ENCODE measurements at places on chromosomes 4 and X. TPM values are rescaled to one million over a fixed set of nuclear protein-coding genes. Genes with fewer than 3 reads are reported as not detected.

The TMEM35A gene
- total RNA-seq: 1.9 TPM

DNA sequence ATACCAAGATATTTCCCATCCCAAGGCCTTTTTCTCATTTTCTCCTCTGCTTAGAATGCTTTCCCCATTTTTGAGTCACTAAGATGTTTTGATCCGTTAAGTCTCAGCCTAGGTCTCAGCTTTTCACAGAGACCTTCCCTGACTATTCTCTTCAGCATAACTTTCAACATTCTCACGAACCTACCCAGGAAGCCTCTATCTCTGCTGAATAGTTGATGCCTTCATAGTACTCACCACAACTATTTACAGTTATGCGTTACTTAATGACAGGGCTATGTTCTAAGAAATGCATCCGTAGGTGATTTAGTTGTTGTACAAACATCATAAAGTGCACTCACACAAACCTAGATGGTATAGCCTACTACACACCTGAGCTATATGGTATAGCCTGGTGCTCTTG, 64.5 kb downstream of the ARL9 start:
- DNase-seq: peak; percentile 43

GRCh38 chrX:20459410-20460350, 193.0 kb upstream of the RPS6KA3 start:
- no peak for DNase-seq

The ASMTL gene
- 16.4 TPM for total RNA-seq

The SPANXB1 gene
- not detected for total RNA-seq

DNA sequence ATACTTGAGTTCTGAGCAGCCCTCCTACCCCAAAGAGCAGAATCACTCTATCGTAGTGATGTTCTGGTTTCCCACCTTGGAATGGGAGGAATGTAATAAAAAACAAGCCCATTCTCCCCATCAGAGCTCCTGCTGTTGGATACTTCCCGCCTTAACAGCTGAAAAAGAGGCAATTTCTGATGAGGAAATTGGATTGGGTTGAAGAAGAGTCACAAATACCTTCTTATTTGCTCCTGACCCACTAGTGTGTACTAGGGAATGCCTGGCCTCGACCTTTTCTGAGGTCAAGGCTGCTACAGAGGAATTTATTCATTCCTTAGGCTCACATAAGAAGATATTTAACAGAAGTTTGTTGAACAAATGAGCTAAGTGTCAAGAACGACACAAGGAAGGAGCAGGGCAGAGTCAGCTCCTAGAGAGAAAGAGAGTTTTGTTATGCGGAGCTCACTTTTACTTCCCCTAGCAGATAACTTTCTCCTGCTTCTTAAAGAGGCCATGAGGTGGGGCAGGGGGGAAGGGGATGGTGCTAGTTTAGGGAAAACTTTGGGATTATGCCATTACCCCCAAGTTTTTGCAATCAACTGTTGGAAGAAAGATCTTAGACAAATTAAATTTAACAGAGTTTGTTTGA, 273.8 kb upstream of the CLNK start:
- DNase-seq: no peak

GRCh38 chrX:17922303-17922702, 61.2 kb upstream of the RAI2 start:
- DNase-seq: no peak

DNA sequence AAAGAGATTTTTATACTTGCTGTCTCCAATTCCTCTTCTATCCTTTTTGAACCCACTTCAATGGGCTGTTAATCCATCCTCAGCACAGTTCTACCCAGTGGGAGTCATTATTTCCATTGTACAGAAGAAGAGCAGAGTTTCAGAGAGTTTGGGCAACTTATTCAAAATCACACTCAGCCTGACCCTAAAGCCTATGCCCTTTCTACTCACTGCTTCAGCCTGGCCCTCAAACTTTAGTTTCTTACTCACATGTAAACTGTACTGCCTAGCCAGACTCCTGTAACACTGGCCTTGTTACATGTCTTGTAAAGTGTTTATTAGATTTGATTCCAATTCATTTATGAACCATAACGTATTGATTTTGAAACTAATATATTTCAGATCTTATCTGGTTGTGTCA, 25.1 kb upstream of the USO1 start:
- no peak for DNase-seq

- no peak for DNase-seq
These were observed 40.6 kb downstream of the RAB33A start for GRCh38 chrX:130212371-130212770.

- DNase-seq: no peak
These were observed 105.7 kb upstream of the PTCHD1 start for GRCh38 chrX:23228950-23229448.

GRCh38 chr4:173642509-173642908, 112.5 kb upstream of the HAND2 start:
- no peak for DNase-seq

The F8 gene
- 2.2 TPM for total RNA-seq

- DNase-seq: no peak
These were observed 189.3 kb downstream of the PTTG2 start for GRCh38 chr4:38149472-38149996.

The DUX4 gene
- total RNA-seq: not detected

DNA sequence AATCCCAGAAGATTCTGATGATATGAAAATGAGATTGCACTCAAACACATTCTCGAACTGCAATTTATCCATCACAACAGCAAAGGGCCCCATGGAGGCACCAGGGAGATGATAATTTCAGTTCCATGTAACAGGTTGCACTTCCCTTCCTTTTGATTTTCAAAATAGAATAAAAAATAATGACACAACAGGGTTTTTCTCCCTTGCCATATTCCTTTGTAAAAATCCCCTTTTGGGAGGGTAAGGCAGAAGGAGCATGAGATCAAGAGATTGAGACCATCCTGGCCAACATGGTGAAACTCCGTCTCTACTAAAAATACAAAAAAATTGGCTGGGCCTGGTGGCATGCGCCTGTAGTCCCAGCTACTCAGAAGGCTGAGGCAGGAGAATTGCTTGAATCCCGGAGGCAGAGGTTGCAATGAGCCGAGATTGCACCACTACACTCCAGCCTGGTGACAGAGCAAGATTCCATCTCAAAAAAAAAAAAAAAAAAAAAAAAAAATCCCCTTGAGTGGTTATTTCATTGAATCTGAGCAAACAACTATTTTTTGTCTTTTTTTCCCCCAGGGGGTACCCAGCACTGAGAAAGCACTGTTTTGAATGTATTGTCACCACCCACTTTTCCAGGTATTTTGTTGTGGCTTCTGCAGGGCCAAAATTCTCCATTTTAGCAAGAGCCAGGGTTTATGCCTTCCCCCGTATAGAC, 26.7 kb downstream of the TBC1D9 start:
- DNase-seq: no peak

GRCh38 chr4:40506492-40506891, 123.2 kb downstream of the RBM47 start:
- DNase-seq: no peak

DNA sequence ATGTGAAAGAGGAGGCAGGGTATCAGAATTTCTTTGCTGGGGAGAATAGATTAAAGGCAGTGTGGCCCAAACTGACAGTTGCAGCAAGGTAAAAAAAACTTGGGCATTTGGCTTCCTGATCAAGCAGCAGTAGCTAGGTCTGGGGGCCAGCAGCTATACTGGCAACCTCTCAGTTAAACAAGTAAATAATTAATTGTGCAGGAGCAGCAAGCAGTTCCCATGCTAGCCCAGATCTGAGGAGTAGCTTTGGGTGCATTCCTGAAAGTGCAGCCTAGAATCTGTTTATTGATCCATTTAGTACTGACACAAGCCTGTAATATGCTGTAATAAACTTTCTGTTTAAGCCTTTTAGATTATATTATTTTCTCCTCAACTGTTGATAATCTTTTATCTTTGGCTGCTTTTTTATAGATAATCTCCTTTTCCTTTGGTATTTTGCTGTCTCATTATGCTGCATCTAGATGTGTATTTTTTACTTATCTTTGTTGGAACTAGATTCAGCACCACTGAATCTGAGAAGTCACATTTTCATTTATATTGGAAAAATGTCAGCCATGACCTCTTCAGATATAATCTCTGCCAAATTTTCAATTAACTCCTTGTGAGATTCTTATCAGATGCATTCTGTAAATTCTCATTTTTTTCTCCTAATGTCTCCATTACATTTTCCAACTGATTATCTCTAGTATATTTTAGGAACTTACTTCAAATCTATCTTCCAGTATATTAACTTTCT, 276.3 kb downstream of the STPG2 start:
- DNase-seq: no peak

DNA sequence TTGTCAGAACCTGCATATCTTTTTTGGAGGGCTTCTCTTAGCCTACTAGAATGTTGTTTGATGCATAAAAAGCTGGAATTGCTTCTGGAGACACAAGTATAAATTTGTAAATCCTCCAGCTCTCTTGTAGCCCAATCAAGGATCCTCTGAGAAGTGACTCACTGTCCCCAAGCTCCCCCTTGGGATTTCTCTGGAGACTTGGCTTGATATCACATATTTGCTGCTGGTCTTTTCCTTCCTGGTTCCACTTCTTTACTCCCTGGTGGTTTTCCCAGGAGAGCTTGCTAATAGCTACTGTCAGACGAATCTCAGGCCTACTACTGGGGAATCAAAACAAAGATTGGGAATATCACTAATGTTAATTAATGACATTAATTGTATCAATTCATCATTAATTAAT, 173.1 kb downstream of the STK32B start:
- DNase-seq: no peak

DNA sequence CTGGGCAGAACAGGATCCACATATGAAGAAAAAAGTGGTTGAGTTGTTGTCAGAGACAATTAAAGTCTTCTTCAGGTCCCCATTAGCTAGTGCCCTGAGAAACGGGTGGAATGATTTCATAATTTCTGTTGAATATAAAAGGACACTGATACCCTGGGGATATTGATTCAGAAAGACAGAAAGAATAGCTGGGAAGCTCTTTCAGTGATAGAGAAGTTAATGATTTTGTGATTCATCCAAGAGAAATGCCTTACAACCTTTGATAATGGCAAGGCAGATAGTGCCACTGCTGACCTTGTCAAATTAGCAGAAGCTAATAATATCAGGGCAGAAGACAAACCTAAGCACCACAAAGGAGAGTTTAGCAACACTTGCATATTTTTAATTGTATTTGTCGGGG, 37.9 kb downstream of the UNC5C start:
- DNase-seq: no peak

DNA sequence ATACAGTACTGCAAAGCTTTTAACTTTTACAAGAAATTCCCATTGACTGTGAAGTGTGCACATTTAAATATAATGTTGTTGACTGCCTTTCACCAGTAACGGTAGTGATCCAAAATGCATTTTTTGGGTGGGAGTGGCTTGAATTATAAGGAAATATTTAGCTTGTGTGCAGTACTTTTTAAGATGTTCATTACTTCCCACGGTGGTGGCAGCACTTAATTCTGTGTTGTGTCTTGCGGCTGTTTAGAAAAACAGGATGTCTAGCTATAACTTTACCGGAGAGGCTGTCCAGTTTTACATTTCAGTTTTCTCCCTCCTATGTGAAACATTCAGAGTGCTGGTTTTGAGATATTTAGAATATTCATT, 1.7 kb downstream of the TMEM131L start:
- peak; percentile 55 for DNase-seq

The GYPB gene
- not detected for total RNA-seq

The ZNF280C gene
- 7.1 TPM for total RNA-seq

DNA sequence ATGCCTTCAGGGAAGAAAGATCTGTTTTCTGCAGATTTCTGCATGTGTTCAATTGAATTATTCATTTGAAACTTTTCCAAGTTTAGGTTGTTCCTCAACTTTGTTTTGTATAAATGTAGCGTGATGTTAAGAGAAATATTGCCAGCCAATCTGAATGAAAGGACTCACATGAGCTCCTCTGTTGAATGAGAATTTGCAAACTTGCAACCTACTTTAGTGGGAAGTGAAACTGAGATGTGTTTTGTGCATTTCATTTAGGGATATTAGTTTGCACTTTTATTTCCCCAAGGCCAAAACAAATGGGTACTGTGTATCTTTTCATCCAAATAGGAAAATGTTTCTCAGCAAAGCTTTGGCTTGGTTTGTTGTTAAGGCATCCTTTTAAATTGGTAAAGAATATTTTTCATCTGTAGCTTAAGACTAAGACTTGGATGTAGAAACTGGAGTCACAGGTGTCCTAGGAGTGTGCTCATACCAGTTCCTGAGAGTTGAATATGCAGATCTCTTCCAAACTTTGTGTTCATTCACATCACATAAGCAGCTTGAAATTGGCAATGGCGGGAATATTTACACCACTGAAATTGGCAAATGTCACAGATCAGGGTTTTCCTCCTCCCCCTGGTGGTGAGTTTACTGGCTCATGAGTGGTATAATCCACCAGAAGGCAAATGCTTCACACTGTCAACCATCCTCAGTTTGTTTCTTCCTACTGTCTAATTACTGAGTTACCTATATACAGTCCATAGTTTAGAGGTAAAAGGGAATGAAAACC, 193.6 kb upstream of the BANK1 start:
- DNase-seq: no peak

The RGN gene
- 3.5 TPM for total RNA-seq

- no peak for DNase-seq
These were observed 57.3 kb upstream of the CXCL8 start for GRCh38 chr4:73683033-73683432.

- no peak for DNase-seq
These were observed 10.7 kb upstream of the NKX1-1 start for GRCh38 chr4:1416948-1417260.

- DNase-seq: no peak
These were observed 65.3 kb upstream of the MYOZ2 start for GRCh38 chr4:119070301-119070700.

The WDR13 gene
- 87.3 TPM for total RNA-seq

All from fibroblast of villous mesenchyme (primary cell).